Motor neuron (in vitro differentiated cells): ENCODE measurements at places on chromosomes 5 and 9. TPM values are rescaled to one million over a fixed set of nuclear protein-coding genes. Genes with fewer than 3 reads are reported as not detected.

DNA sequence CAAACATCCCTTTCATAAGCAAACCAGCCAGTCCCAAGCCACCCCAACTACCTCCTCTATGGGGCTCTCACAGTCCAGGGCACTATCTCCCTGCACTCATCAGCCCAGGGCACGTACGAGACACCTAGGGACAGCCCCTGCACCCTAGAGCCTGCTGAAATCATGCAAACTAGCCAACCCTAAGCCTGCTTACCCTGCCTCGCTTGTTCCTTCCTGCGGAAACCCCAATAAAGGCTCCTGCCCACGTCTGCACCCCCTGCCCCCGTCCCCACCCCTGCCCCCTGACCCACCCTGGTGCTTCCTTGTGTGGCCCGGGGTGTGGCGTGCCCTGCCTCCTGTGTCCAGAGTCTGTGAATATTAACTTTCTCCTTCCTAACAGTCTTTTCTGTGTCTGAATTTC, 135.9 kb downstream of the GADD45G start:
- ATAC-seq: no peak

The AHRR gene
- 1.5 and 1.7 TPM in 2 replicates for total RNA-seq

DNA sequence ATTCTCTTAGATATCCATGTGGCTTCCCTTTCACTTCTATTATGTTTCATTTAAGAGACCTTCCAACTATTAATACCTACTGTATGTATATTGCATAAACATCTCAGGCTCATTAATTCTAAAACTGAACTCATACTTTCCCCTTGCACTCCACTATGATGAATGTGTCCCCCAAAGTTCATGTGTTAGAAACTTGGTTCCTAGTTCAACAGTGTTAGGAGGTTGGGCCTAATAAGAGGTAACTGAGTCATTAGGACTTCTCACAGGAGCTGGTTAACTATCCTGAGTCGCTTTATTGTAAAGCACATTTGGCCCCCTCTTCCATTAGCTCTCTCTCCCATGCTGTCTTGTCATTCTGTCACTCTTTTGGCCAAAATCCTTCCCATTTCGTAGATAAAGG, 22.0 kb downstream of the ANKHD1 start:
- no peak for ATAC-seq

- no peak for ATAC-seq
Measured at GRCh38 chr5:38979535-38979934, 94.7 kb downstream of the RICTOR start.

The CXCL14 gene
- 0.14 and 0.21 TPM in 2 replicates for total RNA-seq

DNA sequence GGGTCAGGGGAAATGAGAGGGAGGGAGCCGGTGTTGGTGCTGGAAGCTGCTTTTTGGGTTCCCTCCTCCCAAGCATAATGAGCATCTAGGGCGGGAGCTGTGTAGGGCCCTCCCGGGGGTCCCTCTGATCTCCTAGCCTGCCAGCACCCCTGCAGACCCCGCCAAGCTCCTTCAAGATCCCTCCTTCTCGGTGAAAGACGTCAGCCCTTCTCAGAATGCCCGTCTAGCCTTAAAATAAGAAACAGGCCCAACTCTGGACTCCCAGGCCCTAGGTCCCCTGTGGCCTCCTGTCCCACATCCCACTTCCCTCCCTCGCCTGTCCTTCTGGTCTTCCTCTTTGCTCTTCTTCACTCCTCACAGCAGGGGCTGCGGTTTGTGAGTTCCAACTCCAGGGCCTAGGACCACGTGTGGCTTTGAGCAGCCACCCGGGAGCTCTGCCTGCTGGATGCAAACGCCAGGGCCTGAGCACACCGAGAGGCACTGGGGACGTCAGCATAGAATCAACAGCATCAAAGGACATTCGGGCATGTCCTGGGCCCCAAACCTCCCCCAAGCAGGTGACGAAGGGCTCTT, 8.8 kb upstream of the SCGB3A1 start:
- no peak for ATAC-seq

DNA sequence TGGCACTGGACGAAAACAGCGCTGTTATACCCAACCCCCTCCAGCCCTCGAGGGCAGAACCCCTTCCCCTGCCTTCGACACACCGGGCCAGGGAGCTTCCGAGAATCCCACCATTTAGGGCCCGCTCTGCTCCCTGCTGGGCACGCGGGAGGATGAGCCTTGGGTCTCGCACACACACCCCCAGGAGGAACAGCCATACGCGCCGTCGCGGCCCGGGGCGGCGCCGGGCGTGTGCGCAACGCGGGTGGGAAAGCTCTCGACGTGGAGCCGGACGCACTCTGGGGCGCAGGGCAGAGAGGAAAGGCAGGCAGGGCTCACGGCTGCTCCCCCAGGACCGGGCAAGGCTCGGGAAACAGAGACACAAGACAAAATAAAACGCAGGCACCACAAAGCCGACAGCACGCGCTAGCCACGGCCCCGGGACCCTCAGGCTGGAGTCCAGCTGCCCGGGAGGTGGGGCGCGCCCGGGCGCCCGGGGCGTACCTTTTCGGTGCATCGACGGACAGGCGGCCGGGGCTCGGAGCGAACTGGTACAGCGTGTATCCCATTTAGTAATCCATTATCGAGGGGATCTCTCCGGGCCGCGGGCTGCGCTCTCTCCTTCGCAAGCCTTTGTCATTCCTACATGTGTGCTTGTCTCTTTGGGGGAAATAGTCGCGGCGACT, 789 bp downstream of the SEMA6A start:
- peak; percentile 0 for ATAC-seq

DNA sequence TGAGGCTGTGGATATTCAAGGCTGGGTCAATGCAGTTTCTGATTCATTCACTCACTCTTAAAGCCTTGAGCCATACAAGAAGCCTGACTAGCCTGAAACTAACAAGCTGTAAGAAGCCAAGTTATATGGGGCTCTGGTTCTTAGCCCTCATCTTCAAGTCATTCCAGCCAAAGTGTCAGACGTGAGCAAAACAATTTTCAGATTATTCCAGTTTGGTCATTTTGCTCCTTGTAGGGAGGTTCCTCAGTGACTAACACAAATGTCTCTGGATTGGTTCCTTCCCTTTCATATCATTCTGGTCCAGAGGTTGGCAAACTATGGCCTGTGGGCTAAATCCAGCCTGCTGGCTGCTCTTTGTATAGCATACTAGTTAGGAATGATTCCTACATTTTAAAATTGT, 12.5 kb upstream of the SHOC1 start:
- ATAC-seq: no peak

DNA sequence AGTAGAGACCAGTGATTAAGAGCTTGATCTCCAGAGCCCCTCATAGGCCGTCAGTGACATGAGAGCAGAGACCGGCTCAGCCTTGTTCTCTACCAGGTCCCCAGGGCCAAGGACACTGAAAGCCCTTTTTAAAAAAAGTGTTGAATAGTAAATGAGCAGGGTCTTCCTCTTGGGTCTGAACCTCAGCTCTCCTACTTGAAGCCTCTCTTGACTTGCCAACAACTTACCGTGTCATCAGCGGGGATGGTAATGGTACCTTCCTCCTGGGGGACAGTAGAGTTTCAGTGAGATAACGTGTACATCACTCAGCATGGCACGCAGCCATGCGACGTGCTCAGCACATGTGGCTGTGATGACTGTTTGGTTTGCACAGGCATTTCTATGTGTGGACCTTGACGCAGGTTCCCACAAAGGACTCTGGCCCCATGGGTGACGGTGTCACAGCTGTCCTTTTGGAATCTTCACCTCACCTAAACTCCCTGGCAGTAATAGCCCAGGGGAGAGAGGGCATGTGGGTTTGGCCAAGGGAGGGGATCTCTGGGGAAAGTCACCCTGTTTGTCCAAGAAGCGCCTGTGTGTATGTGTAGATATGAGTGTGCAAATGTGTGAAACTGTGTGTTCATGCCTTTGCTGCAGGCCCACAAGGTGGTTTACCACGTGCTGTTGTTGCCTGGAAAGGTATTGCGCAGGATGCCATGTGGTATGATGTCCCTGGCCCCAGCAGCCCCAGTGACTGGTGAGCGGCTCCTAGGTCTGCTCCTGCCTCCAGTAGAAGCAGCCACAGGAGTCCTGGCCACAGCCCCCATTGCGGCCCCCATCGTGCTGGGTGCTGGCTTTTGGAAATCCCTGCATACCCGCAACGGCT, 18.7 kb downstream of the ERGIC1 start:
- no peak for ATAC-seq

DNA sequence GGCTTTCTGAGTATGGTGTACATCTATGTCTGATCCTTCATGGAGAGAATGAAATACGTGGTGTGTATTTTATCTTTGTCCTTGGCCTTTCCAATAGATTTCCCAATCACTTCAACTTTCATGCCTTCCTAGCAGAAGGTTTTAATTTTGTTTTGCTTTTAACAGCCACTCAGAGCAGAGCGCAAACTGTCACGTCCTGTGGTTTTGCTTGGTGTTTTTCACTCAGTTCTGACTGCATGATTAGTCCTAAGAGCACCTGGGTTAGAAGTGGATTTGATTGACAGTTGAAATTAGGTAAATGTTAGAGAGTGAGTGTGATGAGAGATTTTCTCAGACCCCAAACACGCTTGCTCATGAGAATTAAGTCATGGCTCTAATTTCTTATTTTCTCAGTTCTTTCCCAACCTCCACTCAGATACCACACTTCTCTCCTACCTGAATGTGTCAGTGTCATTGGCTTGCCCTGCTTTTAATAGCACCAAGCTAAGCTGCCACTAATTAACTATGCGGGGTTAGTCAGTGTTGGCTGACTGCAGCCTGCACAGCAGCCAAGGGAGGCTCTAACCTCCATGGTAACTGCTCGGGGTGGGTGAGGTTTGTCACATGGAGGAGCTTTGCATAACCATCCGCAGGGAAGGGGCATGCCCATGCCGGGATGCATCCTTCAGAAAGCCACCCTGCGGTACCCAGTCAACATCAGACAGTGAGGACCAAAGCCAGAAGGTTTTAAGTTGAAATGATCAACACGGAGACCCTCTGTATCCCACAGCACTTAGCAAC, 173.4 kb downstream of the NR3C1 start:
- peak; percentile 99 for ATAC-seq
